ENCODE measurements at places on chromosomes 16 and 17.

DNA sequence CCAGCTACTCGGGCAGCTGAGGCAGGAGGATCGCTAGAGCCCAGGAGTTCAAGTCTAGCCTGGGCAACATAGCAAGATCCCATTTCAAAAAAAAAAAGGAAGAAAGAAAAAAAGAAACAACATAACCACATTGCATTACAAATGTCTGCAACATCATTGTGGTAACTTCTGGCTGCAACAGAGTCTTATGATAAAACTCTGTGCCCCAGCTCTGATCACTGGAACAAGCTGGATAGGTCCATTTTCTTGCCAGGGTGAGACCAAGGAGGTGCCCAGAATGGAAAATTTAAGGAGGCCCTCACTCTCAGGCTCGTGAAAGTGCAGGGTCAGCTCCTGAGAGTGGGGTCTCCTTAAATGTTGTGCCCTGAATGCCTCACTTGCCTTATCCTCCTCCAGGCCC is 37.8 kb upstream of the KDM8 start:
- no peak for DNase-seq

DNA sequence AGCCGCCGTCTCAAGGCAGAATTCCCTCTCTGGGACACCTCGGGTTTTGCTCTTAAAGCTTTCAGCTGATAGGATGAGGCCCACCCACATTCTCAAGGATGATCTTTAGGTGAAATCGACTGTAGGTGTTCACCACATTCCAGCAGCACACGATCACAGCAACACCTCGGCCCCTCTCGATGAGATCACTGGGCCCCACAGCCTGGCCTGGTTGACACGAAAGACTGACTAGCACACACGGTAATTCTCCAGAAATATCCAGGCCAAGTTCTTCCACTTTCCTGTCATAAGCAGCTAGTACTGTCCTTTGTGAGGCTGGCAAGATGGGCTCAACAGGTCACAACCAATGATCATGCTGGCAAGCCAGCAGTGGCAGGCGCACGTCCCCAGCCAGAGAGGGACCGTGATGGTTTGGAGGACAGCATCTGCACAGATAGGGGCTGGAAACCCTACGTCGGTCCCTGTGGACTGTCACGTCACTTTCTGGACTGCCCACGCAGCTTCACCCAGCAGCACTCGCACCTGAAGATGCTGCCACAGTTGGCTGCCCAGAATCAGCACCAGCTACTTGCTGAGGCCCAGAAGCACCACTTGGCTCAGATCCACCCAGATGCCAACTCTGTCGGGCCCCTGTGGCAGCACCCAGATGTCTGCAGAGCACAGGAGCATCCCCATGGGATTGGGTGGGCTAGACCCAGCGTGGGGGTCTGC is 17.4 kb downstream of the TMC6 start:
- DNase-seq, result no peak

DNA sequence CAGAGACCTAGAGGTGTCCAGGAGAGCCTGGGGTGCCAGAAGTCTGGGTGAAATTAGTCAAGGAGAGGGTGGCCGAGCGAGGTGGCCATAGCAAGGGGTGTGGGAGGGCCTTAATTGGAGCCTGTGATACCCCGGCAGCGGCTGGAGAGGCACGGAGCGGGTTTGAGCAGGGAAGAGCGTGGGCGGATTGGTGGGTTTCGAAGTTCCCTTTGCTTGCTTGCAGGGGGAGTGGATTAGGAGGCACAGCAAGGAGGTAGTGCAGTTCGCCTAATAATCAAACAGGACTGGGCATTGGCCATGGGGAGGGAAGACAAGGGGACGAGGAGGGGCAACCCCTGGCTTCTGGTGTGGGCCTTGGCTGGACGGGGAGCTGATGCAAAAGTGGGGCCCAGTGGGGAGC is 5.4 kb upstream of the FAM83G start:
- no peak for DNase-seq

- no peak for DNase-seq
These were observed 775.8 kb downstream of the CDH11 start for GRCh38 chr16:64346080-64346479.

GRCh38 chr16:88116121-88116520 is 164.9 kb downstream of the BANP start:
- DNase-seq, result no peak

GRCh38 chr16:50377001-50377400 is 8.2 kb upstream of the BRD7 start:
- DNase-seq, result no peak

GRCh38 chr16:56450275-56450985 is 702 bp downstream of the NUDT21 start:
- DNase-seq, result no peak

DNA sequence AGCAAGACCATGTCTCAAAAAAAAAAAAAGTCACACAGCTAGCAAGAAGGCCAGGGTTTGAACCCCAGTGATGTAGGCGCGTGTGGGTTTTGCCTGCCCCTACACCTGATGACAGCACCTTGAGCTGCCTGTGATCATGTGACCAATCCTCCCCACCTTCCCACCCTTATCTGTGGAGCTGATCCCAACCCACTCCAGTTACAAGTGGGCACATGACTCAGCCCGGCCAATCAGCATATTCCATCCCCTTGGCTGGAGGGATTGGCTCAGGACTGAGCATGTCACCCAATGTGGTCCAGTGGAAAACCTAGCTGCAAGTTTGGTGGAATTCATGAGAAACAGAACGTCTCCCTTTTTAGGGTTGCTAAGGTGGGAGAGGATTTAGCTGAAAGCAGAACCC is 6.6 kb downstream of the TMEM114 start:
- DNase-seq, result no peak

- DNase-seq, result no peak
These were observed 463.8 kb upstream of the HSBP1 start for GRCh38 chr16:83343935-83344366.

GRCh38 chr16:75265911-75266701 is 14.7 kb upstream of the BCAR1 start:
- no peak for DNase-seq

DNA sequence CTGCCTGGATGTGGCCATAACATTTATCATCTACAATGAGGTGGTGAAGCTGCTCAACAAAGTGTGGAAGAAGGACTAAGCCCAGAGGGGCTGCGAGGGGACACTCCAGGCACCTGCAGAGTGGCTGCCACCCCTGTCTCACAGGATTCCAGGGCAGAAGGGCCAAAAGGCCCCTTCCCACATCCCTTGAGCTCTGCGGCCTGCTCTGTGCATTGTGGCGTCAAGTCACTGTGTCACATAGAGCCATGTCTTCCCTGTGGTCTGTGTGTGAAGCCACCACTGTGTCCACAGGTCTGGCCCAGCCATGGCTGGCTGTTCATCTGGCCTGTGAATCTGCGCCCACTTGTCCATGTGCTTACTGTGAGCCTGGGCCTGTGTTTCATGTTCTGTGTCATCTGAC is 1714.6 kb downstream of the TP53TG3F start:
- DNase-seq, result no peak
